ENCODE measurements at places on chromosomes 3 and 15.
A peak's percentile ranks its signal among the peaks of the same experiment; 100 is the strongest.

DNA sequence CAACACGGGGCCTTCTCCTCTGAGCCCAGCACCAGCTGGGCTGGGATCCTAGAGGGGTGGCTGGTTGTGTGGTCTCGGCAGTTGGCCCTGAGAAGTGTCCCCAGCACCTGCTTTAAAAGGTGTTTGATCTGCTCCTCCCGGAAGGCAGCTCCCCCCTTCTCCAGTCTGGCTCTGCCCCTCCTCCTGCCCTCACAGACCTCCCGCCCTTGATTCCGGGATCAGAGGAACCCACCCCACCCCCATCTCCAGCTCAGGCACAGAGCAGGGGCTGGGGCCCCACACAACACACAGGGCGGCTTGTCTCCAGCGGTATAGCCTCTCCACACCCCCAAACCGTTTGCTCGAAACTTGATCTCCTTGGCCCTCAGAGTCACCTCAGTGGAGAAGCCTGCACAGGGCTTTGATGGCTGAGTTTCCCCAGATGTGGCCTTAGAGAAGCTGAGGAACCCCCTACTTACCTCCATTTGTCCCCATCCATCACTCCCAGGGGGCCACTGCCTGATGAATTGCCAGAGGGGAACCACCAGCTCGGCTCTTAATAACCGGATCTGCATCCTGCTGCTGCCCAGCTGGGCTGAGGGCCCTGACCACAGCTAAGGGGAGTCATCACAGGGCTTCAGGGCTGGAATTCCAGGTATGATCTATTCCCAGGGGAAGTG, 6.4 kb upstream of the STRA6 start:
- DNase-seq, result peak; percentile 86

DNA sequence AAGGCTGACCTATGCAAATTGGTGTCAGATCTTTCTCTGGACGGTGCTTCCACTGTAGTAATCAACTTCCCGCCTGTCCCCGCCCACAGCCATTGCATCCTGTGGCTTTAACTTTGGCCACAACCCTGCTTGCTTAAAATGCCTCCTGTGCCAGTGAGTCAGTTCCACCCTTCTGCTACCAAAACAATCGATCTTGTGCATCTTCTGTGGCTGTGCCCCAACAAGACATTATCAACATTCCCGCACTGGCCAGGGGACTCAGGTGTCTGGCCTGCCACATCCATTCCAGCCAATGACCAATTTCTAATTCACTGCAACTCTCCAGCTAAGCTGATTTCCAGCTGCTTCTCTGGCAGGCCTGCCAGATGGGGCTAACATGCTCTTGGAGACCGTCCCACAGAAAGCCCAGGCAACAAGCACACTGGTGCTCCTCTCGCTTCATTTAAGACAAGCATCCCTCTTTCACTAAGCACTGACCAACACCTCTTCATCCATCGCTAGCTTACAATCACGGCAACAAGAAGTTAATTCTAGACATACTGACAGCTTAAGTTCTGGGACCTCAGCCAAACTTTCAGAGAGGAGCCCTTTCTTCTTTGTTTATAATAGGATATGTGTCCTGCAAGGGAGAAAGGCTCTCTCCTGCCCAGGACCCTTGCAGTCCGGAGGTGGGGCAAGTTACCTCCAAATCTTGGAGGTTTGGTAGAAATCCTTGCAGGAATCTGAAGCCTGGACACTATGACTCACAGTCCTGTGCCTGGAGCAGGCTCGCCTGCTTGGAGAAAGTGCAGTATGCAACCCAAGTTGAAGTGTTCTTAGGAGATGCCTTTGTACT, 6.7 kb downstream of the CA12 start:
- DNase-seq, result peak; percentile 77

DNA sequence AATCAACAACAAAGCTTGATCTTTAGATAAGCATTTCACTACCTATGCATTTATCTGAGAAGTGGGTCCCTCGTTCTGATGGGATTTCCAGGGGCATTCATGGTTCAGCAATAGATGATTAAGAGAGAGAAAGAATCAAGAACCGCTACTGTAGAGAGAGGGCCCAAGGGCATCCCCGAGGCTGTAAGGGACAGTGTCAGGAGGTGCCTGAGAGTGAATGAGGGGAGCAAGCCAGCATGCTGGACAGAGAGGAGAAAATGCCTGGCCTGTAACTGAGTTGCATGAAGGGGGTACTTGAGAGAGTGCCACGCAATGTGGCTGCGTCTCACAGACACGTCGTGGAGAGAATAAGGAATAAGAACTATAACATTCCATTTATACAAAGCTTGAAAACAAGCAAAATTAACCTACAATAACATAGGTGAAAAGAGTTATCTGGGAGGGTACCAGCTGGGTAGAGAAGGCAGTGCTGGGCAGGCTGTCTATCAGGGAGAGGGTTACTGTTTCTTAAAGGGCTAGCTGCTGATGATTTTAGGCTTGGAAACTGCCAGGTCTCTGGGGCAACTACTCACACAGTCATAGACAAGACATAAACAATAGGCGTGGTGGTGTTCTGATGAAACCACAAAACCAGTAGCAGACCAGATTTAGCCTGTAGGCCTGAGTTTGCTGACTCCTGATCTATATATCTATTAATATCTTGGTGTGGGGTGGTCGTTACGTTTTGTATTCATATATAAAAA, 374.6 kb upstream of the CFAP20DC start:
- DNase-seq, result peak; percentile 79

DNA sequence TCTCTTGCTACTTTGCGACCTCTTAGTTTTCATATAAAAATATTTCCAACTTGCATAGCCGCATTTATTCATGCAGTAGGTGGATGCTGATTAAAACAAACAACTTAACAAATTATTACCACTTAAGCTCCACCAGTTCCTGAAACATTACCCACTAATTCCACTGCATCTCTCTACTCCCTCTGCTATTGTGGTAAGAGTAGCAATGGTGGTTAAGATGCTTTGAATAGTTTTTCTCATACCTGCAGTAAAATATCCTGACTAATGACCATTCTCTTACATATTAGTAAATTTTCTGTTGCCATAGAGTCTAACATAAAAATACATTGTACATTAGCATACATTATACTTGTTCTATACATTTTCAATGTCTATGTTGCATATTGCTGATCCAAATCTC, 397.6 kb upstream of the PLSCR5 start:
- peak; percentile 63 for DNase-seq

DNA sequence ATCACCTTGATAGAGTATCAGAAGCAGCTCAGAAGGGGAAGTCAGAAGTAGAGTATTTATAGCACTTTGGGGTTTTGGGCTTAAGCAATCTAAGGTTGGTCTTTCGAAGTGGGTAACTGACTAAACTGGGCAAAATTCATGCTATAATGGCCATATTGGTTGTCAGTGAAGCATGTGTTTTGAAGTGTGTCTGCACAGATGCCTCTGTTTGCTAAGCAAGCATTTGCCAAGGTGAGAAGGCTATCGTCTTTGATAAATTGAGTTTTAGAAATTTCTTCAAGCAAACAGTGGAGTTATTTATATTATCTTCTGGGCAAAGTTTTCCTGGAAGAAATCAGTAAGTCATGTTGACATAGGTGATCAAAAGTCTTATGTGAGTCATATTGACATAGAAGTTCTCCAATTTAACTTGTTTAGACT, 412.8 kb upstream of the TGFBR2 start:
- DNase-seq, result no peak

DNA sequence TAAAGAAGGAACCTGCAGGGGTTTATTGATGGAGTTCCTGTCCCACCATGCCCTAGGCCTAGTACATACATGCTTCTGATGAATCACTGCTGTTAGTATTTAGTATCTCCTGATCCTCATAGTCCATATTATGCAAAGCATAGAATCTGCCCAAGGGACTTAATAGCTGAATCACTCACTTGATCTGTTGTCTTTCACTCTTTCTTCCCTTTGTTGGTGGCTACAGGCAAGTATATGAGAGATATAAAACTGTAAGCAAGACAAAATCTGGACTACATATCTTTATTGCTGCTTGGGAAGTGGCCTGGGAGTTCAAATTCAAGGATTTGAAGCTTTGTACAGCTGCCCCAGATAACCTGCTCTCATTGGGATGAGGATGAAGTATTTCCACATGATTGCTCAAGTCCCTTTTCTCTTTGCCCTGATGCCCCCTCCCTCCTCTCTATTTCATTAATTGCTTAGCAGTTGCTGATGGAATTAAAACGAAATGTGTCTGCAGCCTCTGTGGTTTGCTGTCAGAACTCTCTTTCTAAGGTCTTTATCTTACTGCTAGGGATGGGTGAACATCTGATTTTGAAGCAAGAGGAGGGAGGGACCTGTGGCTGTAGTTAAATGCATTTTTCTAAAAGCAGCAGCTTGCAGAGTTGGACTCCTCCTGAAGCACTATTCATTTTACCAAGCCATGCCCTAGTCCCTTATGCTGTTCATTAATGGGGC, 114.1 kb downstream of the ZNF609 start:
- peak; percentile 64 for DNase-seq

GRCh38 chr3:145269106-145269505, 891.9 kb downstream of the PLOD2 start:
- DNase-seq, result no peak

DNA sequence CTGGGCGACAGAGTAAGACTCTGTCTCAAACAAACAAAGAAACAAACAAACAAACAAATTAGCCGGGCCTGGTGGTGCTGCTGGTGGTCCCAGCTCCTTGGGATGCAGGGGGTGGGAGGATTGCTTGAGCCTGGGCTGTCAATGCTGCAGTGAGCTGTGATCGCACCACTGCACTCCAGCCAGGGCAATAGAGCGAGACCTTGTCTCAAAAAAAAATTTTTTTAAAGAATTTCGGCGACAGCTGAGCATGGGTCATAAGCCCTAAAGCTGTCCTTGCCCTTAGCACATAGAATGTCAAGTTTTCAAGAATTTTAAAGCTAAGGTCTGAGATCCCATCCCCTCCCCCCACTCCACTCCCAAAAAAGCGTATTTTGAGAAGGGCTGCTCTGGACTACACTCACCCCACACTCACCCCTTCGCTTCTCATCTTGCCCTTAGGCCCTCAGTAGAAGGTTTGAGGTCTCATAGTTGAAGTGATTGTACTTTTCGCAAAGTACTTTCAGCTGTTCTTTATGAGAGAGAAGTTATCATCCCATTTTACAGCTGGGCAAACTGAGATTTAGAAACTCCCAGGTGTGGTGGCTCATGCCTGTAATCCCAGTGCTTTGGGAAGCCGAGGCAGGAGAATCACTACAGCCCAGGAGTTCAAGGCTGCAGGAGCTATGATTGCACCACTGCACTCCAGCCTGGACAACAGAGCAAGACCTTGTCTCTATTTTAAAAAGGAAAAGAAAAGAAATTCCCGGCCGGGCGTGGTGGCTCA, 34.3 kb upstream of the FLNB start:
- no peak for DNase-seq

- no peak for DNase-seq
These were observed 39.4 kb upstream of the LIMD1 start for GRCh38 chr3:45555086-45555591.

- peak; percentile 13 for DNase-seq
These were observed 151.2 kb downstream of the SERPINI1 start for GRCh38 chr3:167886690-167887089.

DNA sequence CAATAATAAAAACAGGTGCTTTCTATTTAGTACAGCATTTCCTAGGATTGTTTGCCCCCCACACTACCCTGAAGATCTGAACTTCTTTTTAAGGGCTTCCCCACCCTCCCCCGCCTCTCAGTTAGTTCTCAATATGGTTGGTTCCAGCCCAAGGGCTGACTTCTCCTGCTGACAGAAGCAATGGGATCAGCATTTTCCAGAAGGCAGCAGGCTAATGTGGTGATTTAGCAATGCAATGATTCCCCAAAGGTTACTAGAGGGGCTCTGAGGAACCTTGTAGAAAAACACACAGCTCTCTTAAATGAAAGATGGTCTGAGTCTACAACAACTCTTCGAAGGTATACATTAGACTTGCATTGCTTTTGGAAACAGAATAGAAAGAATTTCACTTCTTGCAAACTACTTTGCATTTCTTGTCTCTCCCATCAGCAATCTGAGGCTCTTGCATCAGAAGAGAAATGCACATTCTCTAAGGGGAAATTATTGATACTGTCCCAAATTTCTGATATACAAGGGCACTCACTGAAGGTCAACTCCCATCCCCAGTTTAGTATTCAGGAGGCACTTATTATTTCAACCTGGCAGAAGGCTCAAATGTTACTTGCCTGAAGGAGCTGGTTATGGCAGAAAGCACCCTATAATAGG, 30.3 kb downstream of the FGF12 start:
- DNase-seq, result no peak

DNA sequence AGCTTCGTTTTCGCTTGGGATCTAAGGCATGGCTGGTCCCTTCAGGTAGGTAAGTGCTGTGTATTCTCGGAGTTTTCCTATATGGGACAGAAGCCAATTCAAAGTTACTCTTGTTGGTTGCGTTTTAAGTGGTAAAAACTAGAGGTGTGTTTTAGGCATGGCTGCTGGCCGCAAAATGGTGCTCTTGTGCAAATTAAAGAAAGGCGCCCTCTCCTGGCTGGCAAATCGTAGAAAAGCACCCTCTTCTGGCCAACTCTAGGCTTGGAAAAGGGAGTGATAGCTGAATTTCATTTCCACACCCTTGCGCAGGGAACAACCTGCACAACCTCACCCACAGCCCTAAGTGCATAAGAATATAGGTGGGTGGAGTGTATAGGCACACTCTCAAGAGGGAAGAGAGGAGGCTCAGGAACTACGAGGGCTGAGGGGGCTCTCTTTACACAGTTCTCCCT, 23.5 kb downstream of the DRD3 start:
- peak; percentile 12 for DNase-seq

DNA sequence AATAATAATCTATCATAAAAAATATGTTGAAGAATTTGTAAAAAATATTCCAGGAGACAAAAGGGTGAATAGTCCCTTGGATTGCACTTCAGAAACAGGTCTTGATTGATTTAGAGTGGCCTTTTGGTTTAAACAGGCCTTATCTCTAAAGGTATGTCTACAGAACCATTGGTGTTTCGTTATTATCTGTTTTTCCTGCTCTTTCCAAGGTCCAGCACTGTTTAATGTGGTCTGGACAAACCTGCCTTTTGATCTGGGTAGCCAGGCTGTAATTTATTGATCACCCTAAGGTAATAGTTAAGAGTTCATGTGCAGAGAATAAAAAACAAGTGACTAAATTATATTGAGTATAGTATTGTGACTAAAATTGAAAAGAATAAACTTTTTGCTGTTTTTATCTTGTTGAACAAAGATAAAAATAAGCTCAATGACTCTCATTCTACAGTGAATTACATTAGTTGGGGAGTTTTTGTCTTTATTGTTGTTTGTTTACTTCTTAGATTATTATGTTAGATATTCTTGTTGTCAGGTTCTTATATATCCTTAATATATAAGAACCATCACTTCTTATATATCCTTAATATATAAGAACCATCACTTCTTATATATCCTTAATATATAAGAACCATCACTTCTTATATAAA, 25.1 kb downstream of the SLC2A2 start:
- no peak for DNase-seq

GRCh38 chr3:64554096-64554920, 133.5 kb downstream of the ADAMTS9 start:
- peak; percentile 36 for DNase-seq

DNA sequence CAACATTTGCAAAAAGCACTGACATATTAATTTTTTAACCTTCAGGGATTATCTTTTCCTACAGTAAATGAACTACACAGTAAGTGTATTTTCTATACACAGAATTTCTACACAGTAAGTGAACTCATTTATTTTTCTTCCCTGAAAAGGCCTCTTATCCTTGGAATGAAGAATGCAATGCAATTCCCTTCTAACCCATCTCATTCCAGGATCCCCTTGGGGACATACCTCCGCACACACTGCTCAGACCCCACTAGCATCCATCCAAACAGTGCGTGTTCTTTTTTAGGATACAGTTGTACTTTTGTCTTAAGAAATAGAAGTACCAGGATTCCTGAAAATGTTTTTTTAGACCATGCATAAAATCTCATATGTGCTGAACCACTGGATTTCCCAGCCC, 152.8 kb downstream of the UACA start:
- DNase-seq, result no peak

Data from fibroblast of skin of abdomen (primary cell).